Umbilical cord (tissue), 2 donors: ENCODE measurements at places on chromosomes 6 and 20.

DNA sequence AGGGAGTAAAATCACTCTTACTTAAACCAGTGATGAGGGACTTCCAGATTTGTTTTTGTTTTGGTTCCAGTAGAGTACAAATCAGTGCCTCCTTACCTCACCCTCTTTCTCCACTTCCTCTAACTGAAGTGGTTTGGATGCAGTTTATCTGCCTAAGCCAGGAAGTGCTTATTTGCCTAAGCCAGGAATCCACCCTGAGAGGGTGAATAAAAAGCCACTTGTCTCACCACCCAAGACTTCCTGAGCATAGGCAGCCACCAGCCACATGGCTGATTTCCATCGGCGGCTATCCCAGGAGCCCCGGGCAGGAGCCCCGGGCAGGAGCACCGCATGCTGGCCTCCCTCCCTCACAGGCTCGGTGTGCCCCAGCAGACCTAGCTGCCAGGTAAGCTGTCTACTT lies 12.0 kb downstream of the LRP11 start:
- DNase-seq = peak; percentile 19

DNA sequence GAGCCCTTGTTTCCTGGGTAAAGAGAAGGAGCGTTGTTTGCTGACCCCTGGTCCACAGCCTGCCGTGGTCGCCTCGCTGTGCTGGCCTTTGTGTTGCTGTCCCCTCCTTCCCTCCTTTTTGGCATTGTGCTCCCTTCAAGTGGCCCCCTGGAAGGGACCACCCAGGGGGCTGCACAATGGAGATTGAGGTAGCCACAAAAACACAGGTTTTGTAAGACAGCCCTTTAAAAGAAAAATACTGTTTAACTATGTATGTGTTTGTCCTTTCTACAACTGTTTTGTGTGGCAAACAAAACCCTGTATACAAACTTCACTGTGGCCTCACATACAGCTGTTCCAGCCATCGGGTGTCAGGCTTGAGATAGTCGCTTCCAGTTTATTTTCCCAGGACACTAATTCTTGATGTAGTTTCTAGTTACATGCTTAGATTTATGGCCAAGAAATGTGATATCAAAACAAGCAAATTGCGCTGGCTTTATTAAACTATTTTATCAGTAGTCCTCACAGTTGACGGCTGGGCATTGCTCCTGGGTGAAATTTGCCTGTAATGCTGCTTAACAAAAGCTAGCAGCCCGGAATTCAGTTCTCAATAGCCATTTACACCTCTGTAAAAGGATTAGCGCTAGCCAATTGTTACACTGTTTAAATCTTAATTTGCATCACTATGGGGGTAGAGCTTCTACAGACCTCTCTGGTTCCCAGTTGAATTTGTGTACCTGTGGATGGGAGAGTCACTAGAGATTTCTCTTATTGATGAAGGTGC lies 64.1 kb downstream of the KIZ start:
- no peak for DNase-seq

DNA sequence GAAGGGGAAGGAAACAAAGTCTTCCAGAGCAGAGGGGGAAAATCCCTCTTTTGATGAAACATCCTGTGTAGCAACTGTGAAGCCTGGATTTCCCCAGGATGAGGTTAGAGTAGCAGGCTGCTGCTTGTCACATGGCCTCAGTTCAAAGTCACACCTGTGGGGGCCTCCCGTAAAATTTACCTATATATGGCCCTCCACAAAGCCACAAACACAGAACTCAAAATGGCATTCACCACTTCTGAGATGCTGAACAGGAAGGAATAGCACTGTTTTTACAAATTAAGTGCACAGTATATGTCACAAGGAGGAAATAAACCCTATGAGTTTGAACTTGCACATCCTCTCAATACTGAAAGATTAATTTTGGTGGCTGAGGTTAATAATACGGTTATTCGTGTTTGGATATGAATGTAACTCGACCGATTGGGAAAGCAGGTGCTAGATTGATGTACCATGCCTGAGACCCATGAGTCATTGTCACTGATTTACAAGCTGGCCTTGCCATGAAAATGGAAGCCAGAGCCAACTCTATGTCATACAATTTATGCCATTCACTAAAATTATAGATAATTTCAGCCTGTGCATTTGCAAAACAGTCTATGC lies 70.6 kb downstream of the SGK1 start:
- no peak for DNase-seq

DNA sequence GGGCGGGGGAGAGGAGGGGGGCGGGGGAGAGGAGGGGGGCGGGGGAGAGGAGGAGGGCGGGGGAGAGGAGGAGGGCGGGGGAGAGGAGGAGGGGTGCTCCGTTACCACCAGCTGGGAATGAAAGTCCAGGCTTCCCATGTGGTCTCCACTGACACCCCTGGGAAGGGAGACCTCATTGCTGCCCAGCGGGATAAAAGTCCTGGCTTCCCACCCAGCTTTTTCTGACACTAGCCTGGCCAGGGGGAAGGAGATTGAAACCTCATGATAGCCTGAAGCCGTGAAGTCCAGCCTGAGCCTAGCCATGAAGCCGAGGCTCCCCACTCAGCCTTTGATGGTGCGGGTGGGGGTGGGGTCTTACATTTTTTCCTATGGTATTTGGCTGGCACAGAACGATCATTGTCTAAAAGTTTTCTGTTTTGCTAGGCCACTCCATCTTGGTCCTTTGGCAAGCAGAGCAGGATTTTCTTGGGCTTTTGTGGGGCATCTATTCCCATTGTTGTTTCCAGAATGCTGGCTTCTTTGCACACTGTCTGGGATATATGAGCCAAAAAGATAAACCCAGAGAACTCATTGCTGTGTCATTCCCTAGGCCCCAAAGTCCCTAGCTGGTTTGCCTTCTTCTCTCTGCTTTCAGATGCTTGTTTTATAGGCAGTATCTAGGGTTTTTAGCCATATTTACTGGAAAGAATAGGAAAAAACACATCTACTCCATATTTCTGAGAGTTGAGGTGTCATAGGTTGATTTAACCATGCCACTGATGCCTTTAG lies 67.9 kb upstream of the RNF24 start:
- DNase-seq = no peak

GRCh38 chr6:119022796-119023195 lies 55.7 kb downstream of the FAM184A start:
- DNase-seq = no peak

DNA sequence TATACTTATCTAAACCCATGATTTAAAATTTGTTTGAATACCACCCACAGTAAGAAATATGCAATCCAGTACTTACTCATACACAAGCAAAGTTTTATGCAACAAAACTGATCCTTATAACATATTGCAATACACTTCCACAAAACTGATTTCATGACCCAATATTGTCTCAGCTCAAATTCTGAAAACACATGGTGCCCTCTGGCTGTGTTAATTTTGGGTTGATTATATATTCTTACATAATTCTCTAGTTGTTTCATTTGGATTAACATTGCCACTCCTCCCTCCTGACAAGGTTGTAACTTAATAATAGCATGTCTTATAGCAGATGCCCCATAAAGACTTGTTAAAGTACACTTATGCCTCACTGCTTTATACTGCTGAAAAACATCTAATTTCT lies 73.0 kb upstream of the TULP1 start:
- DNase-seq = no peak

DNA sequence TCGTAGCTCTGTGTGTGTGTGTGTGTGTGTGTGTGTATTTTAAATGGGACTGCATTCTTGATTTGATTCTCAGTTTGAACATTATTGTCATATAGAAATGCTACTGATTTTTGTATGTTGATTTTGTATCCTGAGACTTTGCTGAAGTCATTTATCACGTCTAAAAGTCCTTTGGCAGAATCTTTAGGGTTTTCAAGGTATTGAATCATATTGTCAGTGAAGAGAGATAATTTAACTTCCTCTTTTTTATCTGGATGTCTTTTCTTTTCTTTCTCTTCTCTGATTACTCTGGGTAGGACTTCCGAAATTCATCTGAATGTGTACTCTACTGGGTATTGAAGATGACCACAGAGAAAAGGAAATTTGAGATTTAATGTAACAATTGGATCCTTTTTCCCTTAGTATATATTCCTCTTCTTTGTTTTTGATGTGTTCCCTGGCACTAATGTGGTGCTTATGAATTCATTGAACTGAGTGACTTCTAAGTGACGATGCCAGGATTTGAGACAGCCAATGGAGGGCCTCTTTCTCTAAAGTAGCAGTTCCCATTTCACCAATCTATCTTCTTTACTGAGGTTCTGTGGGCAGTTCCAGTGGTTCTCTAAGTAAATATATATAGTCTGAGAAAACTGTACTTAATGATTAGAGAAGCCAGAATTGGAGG lies 47.6 kb downstream of the TNFAIP3 start:
- no peak for DNase-seq

- no peak for DNase-seq
These were observed 6.9 kb downstream of the SNAP25 start for GRCh38 chr20:10225439-10226060.

DNA sequence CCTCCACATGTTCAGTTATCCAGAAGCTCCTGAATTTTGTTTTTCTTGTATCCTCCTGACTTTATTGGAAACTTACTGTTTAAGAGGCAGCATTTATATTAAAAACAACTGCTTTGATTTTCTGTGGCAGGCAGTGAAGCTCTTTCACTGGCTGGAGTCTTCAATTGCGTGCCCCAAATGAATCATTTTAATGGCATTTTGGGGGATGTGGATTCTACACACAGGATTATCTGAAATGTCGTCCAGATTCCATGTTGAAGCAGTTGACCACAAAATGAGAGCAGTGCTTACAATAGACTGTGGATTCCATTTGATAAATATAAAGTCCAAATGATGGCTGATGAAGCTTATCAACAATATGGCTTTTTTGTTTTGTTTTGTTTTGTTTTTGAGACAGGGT lies 41.0 kb upstream of the HIVEP1 start:
- peak; percentile 43 for DNase-seq

DNA sequence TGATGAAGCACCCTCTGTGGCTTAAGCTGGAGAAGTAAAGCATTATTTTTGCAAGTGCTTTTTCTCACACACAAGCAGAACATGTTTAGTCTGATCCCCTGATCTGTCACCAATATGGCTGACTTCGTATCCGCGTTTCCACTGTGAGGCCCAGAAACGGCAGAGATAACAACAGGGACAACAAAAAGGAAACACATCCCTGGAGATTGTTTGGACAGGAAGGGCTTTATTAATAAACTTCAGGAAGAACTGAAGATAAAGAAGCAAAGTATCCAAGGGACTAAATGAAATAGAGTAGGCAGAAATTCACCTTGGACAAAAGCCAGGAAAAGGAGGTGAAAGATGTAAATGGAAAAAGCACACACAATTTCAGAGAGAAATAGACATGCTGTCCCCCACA lies 49.2 kb downstream of the RARS2 start:
- DNase-seq = no peak

DNA sequence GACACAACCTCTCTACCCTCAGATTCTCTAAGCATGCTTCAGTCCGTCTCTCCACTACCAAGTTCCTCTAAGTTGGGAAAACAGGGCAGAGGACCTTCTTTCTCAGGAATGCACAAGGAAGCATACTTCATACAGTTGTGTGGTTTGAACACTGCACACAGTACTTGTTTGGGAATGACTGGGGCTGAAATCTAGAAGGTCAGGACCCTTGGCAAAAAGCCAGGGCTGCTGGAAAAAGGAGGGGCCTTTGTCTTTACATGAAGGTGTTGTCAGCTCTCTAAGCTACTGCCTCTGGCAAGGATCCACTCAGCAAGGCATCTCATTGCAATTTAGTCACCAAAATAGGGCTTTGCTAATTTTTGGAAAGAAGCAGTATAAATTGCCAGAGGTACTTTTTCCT lies 20.7 kb upstream of the HEY2 start:
- no peak for DNase-seq

- no peak for DNase-seq
These were observed 108.7 kb upstream of the TMEM170B start for GRCh38 chr6:11428895-11429294.

DNA sequence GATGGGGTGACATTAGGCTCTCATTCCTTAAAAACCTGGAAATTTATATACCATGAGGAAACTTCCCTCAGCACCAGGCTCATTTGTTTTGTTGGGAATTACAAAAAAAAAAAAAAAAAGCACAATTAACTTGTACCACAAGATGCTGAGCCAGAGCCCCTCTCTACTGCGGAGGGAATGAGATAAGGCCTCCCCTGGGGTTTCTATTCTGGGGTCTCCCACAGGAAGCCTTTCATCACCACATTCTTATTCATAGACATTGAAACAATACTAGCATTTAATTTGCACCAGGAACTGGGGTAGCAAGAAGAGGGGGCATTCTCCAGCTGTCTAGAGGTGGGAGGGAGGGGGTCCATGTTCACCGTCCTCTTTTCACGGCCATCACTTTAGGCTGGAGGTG lies 23.0 kb upstream of the RPS6KA2 start:
- DNase-seq = no peak

GRCh38 chr6:35392111-35392702 lies 49.8 kb downstream of the PPARD start:
- no peak for DNase-seq

- DNase-seq = no peak
These were observed 15.7 kb downstream of the BPIFA1 start for GRCh38 chr20:33251496-33251895.

GRCh38 chr20:11376998-11377397 lies 540.7 kb upstream of the BTBD3 start:
- DNase-seq = no peak

DNA sequence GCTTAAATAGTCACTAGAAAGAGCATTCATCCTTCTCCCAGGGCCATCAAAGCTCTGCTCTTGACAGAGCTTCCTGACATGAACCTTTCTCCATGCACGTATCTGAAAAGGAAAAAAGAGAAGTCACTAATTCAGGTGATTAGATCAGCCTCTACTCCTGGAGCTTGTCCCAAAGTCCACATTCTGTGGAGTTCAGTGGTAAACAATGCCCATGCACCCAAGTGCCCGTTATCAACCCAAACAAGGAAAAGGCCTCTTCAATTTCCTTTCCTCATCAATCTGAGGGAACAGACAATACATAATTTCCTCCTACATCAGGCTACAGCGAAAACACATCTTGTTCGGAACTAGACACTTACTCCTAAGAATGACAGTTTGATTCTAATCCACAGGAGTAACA lies 129.2 kb upstream of the PCSK2 start:
- no peak for DNase-seq

GRCh38 chr6:11387707-11388430 lies 149.7 kb upstream of the TMEM170B start:
- DNase-seq = no peak
